H9 (cell line): ENCODE measurements at places on chromosomes 1 and 21. TPM values are rescaled to one million over a fixed set of nuclear protein-coding genes. Genes with fewer than 3 reads are reported as not detected.

FYB2 gene
- total RNA-seq: 0.33 and 0.48 TPM in 2 replicates

CLIC6 gene
- total RNA-seq: 0.90 and 1.3 TPM in 2 replicates

VAMP4 gene
- total RNA-seq: 4.2 and 4.4 TPM in 2 replicates

MCOLN3 gene
- 10.6 and 10.8 TPM in 2 replicates for total RNA-seq

VCAM1 gene
- 0.07 TPM in 1 of 2 replicates, not detected in the other for total RNA-seq

CA14 gene
- 42.0 and 43.2 TPM in 2 replicates for total RNA-seq

CA6 gene
- not detected in 2 replicates for total RNA-seq

IGFN1 gene
- not detected in 2 replicates for total RNA-seq

- H3K4me3 ChIP-seq: peak overlapping the region; percentile 42; the same call in 2 of the 3 replicates
- DNase-seq: peak; percentile 70
- H3K27me3 ChIP-seq: no peaks in the 10 kb centered on the region
- peaks cover 6% of the 10 kb centered on the region; the same call in 1 of the 2 replicates for H3K4me1 ChIP-seq
- H3K27ac ChIP-seq: no peak overlapping the region
- H3K36me3 ChIP-seq: no peaks in the 10 kb centered on the region
Observed at GRCh38 chr1:56376188-56376984, 203.0 kb downstream of the PLPP3 start.

DNA sequence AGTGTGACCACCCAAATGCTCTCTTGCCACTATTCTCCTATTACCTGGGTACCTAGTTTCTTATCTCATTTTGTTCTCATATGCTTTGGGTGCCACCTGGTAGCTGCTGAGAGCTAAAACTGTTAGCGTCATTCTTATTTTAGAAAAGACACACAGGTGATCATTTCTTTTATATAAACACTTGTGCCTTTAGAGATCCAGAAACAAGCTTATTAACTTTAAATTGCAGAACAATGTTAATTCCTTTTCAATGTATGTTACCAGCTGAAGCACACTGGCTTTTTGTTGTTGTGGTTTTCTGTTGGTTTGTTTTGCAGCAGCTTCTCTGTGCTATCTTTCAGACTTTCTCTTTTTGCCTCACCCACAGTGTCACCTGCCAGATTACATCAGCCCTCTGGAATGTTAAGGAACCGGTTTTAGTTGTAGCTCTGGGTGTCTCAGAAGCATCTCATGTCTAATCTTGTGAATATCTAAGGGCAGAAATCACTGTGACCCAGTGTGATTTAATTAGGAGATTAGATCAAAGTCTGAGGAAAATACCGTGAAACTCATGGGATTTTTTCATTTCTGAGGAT is 43.4 kb upstream of the SLC19A2 start:
- H3K27me3 ChIP-seq: no peaks in the 10 kb centered on the region
- peak; percentile 74 for DNase-seq
- H3K4me1 ChIP-seq: peaks cover 6% of the 10 kb centered on the region; the same call in 1 of the 2 replicates
- H3K36me3 ChIP-seq: no peaks in the 10 kb centered on the region
- peak overlapping the region; percentile 70 for H3K27ac ChIP-seq

DNA sequence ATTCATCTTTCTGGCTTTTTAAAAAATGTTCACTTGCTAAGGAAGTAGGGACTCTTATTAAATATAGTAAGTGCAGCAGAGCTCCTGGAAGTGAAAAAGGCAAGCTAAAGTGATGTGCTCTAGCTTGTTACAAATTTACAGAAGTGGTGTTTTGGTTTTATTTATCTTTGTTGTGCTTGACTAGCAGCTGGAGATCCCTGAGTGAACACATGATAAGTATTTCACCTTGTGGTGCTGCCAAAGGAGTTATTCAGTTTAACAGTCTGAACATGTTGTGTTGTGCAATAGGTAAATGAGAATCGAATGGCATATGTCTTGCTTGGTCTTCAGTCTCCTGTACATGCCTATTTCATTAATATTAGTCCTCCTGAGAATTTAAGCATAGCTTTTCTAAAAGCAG is 315.7 kb downstream of the TPR start:
- no peaks in the 10 kb centered on the region for H3K36me3 ChIP-seq
- H3K4me3 ChIP-seq: no peak overlapping the region
- H3K27ac ChIP-seq: no peak overlapping the region
- H3K27me3 ChIP-seq: no peaks in the 10 kb centered on the region

DNA sequence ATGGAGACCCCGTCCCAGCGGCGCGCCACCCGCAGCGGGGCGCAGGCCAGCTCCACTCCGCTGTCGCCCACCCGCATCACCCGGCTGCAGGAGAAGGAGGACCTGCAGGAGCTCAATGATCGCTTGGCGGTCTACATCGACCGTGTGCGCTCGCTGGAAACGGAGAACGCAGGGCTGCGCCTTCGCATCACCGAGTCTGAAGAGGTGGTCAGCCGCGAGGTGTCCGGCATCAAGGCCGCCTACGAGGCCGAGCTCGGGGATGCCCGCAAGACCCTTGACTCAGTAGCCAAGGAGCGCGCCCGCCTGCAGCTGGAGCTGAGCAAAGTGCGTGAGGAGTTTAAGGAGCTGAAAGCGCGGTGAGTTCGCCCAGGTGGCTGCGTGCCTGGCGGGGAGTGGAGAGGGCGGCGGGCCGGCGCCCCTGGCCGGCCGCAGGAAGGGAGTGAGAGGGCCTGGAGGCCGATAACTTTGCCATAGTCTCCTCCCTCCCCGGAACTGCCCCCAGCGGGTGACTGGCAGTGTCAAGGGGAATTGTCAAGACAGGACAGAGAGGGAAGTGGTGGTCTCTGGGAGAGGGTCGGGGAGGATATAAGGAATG is 505 bp downstream of the LMNA start:
- H3K27me3 ChIP-seq: no peaks in the 10 kb centered on the region
- peak overlapping the region; percentile 80 for H3K4me3 ChIP-seq
- no peaks in the 10 kb centered on the region for H3K4me1 ChIP-seq

DNA sequence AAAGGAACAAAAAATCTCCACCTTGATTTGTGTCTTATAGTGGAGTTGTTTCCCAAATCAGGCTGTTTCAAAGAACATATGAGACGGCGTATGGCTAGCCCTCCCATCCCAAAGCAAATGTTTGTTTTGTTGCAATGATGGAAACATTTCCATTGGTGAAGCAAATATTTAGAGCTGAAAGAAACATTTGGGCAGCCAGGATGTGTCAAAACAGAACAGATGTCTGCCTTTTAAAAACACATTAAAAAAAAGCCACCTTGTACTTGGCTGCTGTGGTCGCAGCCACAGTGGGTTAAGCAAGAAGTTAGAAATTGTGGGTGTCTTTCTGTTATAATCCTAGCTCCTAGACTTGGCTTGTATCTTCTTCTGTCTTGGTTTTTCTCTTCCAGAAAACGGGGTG is 116.3 kb downstream of the PEX14 start:
- H3K27me3 ChIP-seq: no peaks in the 10 kb centered on the region
- H3K36me3 ChIP-seq: no peaks in the 10 kb centered on the region
- H3K4me1 ChIP-seq: peaks cover 3% of the 10 kb centered on the region; the same call in 1 of the 2 replicates

- no peak overlapping the region for H3K4me3 ChIP-seq
- no peak for DNase-seq
- H3K4me1 ChIP-seq: no peaks in the 10 kb centered on the region; the same call in 1 of the 2 replicates
- H3K36me3 ChIP-seq: no peaks in the 10 kb centered on the region
- no peaks in the 10 kb centered on the region for H3K27me3 ChIP-seq
- H3K27ac ChIP-seq: peak overlapping the region; percentile 26
Observed at GRCh38 chr1:28927648-28928313, 13.4 kb downstream of the EPB41 start.

GRCh38 chr1:243849421-243850201 is 432 bp downstream of the AKT3 start:
- peak; percentile 45 for DNase-seq
- peak overlapping the region; percentile 92 for H3K4me3 ChIP-seq
- no peaks in the 10 kb centered on the region for H3K27me3 ChIP-seq
- no peak overlapping the region for H3K27ac ChIP-seq

DNA sequence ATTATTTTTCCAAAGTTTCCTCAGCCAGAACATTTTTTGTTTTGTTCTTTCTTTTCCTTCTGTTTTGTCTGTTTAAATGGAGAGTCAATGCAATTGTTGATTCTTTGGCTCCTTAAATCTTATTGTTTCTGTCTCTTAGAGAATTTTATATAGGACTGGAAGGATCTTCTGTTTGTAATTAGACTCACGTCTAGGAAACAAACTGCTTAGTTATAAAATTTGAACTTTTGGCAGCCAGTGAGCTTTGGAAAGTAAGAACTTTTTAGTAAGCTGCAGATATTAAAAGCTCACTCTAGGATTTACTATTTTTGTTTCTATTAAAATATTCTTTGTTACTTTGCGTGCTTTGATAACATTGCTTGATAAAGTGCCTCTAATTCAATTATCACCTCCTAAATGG is 109.8 kb upstream of the HNRNPU start:
- H3K36me3 ChIP-seq: peaks cover 10% of the 10 kb centered on the region
- no peaks in the 10 kb centered on the region for H3K27me3 ChIP-seq
- DNase-seq: no peak
- H3K4me3 ChIP-seq: no peak overlapping the region
- no peak overlapping the region for H3K27ac ChIP-seq

GRCh38 chr21:28754862-28755261 is 237.8 kb downstream of the LTN1 start:
- no peak overlapping the region for H3K27ac ChIP-seq
- no peaks in the 10 kb centered on the region; the same call in 1 of the 2 replicates for H3K4me1 ChIP-seq
- H3K36me3 ChIP-seq: no peaks in the 10 kb centered on the region
- H3K27me3 ChIP-seq: no peaks in the 10 kb centered on the region
- DNase-seq: no peak
- H3K4me3 ChIP-seq: no peak overlapping the region

DNA sequence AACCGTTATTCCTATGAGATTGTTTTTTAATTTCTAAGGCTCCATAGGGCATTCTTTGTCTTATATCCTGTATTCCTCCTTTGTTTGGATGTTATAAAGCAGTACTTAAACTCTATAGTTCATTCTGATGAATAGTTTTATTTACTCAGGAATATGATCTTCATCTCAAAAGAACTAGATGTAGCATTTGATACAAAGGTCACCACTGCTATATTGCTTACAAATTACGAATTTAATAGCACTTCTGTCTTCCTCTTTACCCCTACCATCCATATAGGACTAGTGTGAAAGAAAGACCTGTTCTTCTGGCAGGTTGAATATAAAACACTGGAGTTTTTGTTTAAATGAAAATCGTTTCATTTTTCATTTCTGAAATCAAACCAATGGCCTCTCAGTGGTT is 468.1 kb upstream of the CXADR start:
- H3K4me3 ChIP-seq: no peak overlapping the region
- H3K36me3 ChIP-seq: peaks cover 9% of the 10 kb centered on the region
- H3K27me3 ChIP-seq: no peaks in the 10 kb centered on the region
- DNase-seq: no peak

DNA sequence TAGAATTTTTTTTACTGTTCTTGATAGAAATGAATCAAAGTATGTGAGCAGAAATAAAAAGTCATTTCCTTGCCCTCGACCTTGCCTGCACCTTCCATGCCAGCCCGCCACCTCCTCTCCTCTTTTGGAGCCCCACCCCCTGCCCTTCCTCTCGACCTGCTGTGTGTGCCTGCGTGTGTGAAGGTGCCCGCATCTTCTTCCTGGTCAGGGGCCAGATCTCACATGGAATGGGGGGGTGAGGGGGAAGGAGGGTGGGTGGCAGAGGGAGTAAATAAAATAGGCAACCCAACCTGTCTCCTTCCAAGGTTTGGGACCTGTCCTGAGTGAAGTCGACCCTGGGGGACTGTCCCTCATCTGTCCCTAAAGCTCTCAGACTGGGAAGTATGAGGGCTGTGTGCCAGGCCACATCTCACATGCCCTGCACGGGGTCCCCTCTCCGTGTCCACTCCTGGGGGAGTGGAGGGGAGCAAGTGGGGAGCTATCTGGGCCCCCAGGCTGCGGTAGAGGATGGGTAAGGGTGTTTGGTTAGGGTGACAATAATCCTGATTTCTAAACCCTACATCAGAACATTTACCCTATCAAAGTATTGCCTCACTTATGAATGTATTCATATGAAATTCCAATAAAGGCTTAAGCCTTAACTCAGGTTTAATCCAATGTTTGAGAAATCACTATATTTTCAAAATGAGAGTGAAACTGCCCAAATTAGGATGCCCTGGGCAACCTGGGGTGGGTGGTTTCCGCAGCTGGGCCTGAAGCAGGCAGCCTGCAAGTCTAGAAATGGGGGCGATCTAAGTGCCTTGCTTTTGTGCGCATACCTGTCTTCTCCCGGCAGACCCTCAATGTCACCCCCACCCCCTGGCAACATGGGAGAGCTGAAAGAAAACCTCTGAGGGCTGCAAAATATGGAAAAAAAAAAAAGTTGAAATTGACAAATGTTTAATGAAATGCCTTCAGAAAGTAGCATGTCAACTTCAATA is 15.4 kb downstream of the AMPD2 start:
- no peaks in the 10 kb centered on the region for H3K27me3 ChIP-seq
- peak; percentile 24 for DNase-seq
- peaks cover 9% of the 10 kb centered on the region for H3K36me3 ChIP-seq
- no peak overlapping the region for H3K27ac ChIP-seq

- DNase-seq: no peak
- H3K4me1 ChIP-seq: peaks cover 3% of the 10 kb centered on the region; the same call in 1 of the 2 replicates
- H3K27ac ChIP-seq: no peak overlapping the region
- peaks cover 27% of the 10 kb centered on the region for H3K36me3 ChIP-seq
- H3K4me3 ChIP-seq: peak overlapping the region; percentile 98
- H3K27me3 ChIP-seq: no peaks in the 10 kb centered on the region
Observed at GRCh38 chr1:234372011-234372757, 1.1 kb upstream of the COA6 start.

- H3K27ac ChIP-seq: no peak overlapping the region
- no peaks in the 10 kb centered on the region for H3K4me1 ChIP-seq
- H3K4me3 ChIP-seq: no peak overlapping the region
- no peak for DNase-seq
- no peaks in the 10 kb centered on the region for H3K27me3 ChIP-seq
Observed at GRCh38 chr1:63753591-63753990, 20.2 kb upstream of the ROR1 start.

- H3K27ac ChIP-seq: no peak overlapping the region
- H3K36me3 ChIP-seq: no peaks in the 10 kb centered on the region; the same call in 1 of the 2 replicates
- no peaks in the 10 kb centered on the region for H3K27me3 ChIP-seq
Observed at GRCh38 chr1:89896105-89896942, 75.5 kb downstream of the LRRC8D start.

GRCh38 chr1:76759950-76760349 is 107.3 kb upstream of the ST6GALNAC5 start:
- H3K4me1 ChIP-seq: peaks cover 2% of the 10 kb centered on the region; the same call in 1 of the 2 replicates
- no peak for DNase-seq
- H3K4me3 ChIP-seq: no peak overlapping the region
- no peaks in the 10 kb centered on the region for H3K36me3 ChIP-seq
- no peaks in the 10 kb centered on the region for H3K27me3 ChIP-seq

- H3K4me3 ChIP-seq: no peak overlapping the region
- peaks cover 30% of the 10 kb centered on the region for H3K36me3 ChIP-seq
- no peaks in the 10 kb centered on the region for H3K4me1 ChIP-seq
- DNase-seq: no peak
Observed at GRCh38 chr1:2300851-2301606, 72.9 kb downstream of the SKI start.

DNA sequence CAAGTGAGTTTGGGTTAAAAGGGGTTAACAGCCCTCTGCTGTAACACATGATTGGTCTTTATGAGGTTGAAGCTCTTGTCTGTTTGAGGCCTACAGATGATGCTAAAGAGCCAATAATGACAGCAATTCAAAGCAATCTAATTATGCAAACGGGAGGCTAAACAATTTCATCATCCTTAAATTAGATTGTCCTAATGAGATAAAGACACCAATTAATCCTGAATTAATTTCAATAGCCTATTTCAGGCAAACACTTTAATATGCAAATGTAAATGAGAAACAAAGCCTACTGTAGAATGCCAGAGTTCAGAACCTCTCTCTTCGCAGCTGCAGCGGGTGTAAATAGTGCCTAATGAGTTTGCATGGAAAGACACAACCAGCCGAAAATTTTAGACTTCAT is 504.7 kb upstream of the PBX1 start:
- no peak for DNase-seq
- H3K4me3 ChIP-seq: no peak overlapping the region
- H3K27me3 ChIP-seq: no peaks in the 10 kb centered on the region
- no peaks in the 10 kb centered on the region for H3K36me3 ChIP-seq
